ENCODE measurements at places on chromosomes 5 and 9. TPM values are rescaled to one million over a fixed set of nuclear protein-coding genes. Genes with fewer than 3 reads are reported as not detected.

Gene PCA3
- 0.12 TPM for total RNA-seq

Gene TAF11L5
- total RNA-seq: not detected

Gene SFXN1
- 89.0 TPM for total RNA-seq

Gene SIT1
- total RNA-seq: not detected

Gene CSF2
- not detected for total RNA-seq

Gene PCDHB16
- 0.17 TPM for total RNA-seq

Gene CDH10
- total RNA-seq: not detected

Gene SPINK14
- total RNA-seq: not detected

Gene INSL4
- total RNA-seq: not detected

Gene PIP5K1B
- total RNA-seq: 0.27 TPM

Gene GLT6D1
- total RNA-seq: not detected

Gene REEP2
- total RNA-seq: not detected

Gene CCNJL
- 0.59 TPM for total RNA-seq

Gene CER1
- not detected for total RNA-seq

Gene GPR151
- not detected for total RNA-seq

Gene FCN2
- total RNA-seq: 116 TPM

Gene GFRA3
- total RNA-seq: not detected

Gene SH3GL2
- total RNA-seq: 0.09 TPM

Gene FOXD4
- total RNA-seq: not detected

Gene SLC36A3
- not detected for total RNA-seq

Gene GAS1
- total RNA-seq: 0.93 TPM

GRCh38 chr9:11558043-11558442 lies 945.2 kb upstream of the PTPRD start:
- no peaks in the 10 kb centered on the region for H3K36me3 ChIP-seq
- no peaks in the 10 kb centered on the region for H3K27me3 ChIP-seq
- H3K4me3 ChIP-seq: no peak overlapping the region
- no peaks in the 10 kb centered on the region for H3K4me1 ChIP-seq

DNA sequence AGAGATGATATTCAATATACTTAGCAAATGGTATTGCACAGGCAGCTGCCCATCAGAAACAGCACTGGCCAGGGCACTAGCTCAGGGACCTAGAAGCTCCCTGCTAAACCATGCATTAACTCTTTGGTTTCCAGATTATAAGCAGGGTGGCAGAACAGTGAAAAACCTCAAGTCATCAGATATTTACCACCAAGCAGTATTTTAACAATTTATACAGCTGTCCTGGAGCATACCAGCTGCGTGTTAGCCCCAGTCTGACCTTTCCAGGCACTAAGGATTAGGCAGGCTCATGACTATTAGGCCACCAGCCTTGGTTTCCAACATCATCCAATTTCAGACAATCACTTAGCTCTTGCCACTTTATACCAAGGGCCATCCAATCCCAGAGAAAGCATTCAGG lies 326.5 kb downstream of the CAAP1 start:
- no peaks in the 10 kb centered on the region for H3K4me1 ChIP-seq
- no peak overlapping the region for H3K27ac ChIP-seq
- no peaks in the 10 kb centered on the region for H3K27me3 ChIP-seq
- no peak for DNase-seq
- H3K36me3 ChIP-seq: no peaks in the 10 kb centered on the region

- H3K4me1 ChIP-seq: no peaks in the 10 kb centered on the region
- H3K27ac ChIP-seq: no peak overlapping the region
- no peak for DNase-seq
- H3K36me3 ChIP-seq: no peaks in the 10 kb centered on the region
- no peaks in the 10 kb centered on the region for H3K27me3 ChIP-seq
- H3K4me3 ChIP-seq: no peak overlapping the region
These were observed 343.2 kb upstream of the DAP start for GRCh38 chr5:11104210-11104609.

GRCh38 chr9:87609486-87609885 lies 111.8 kb downstream of the DAPK1 start:
- no peaks in the 10 kb centered on the region for H3K36me3 ChIP-seq
- no peaks in the 10 kb centered on the region for H3K27me3 ChIP-seq
- no peak overlapping the region for H3K4me3 ChIP-seq
- H3K27ac ChIP-seq: peak overlapping the region; percentile 89
- H3K4me1 ChIP-seq: no peaks in the 10 kb centered on the region

DNA sequence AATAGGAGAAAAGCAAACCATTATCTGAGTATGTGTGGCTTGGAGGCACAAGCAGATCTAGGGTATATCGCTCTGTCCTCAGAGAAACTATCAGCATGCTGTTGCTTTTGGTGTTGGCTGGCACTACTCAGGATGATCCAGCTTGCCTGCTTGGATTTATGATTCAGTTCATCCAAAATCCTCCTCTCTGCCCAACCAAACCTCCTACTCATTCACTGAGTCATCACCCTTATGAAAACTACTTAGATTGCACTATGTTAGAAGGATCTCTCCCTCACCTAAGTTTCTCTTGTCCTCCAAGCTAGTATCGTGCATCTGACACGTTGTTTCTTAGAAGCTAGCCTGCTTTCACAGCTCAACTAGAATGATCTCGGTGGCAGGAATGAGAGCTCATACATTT lies 14.2 kb upstream of the ZBED3 start:
- no peaks in the 10 kb centered on the region for H3K36me3 ChIP-seq
- H3K27me3 ChIP-seq: no peaks in the 10 kb centered on the region
- H3K27ac ChIP-seq: no peak overlapping the region
- DNase-seq: no peak
- H3K4me3 ChIP-seq: no peak overlapping the region

DNA sequence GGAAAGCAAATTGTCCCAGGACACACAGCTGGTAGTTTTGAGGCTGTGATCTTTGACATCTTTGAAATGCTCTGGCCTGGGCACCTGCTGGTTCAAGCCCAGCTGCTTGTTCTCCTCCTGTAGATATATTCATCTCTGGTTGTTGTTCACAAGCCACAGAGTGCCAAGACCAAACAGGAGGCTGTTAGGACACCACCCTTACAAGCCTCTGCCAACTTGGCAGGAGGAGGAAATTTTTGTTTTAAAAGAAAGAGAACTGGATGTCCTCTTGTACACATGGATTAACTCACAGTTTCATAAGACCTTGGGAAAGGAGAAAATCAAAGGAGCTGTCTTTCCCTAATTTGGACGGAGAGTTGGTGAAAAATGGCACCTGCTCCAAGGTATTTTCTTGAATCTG lies 8.5 kb upstream of the ZFP62 start:
- DNase-seq: no peak
- H3K27ac ChIP-seq: no peak overlapping the region
- no peak overlapping the region for H3K4me3 ChIP-seq
- H3K27me3 ChIP-seq: no peaks in the 10 kb centered on the region
- H3K36me3 ChIP-seq: no peaks in the 10 kb centered on the region

DNA sequence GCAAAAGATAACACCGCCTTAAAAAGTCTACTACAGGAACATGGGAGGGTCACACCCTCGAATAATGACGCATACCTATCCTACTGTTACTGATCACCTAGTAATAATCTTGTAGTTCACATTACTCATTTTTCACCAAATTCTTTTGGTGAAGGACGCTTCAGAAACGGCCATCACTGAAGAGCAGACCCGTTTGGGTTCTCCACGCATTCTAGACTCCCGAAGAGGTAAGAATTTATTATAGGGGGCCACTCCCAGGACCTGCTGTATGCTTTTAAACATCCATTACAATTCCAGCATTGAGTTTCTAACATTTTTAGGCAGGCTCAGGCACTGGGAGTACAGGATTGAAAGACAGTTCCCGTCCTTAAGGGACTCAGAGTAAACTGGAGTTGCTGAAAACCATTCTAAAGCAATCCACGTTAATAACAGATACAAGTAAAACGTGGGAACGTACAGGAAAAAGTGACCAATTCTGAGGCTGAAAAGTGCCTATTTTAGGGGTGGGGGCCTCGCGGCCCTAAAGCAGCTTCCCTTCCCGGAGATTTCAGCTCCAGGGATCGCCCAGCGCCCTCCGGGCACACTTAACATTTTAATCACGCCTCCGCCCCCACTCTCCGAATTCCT lies at the start of gene FER:
TSS of gene FER (plus strand) at position 124 of the 627 bp plus-strand sequence. CDS start 50,286 bp downstream, outside the sequence.
- no peak for DNase-seq
- H3K4me3 ChIP-seq: peak within 1 kb of the TSS; percentile 85
- peak within 1 kb of the TSS; percentile 93 for H3K27ac ChIP-seq
- H3K4me1 ChIP-seq: no peaks in the 10 kb centered on the region
- no peaks in the 10 kb centered on the region for H3K36me3 ChIP-seq

GRCh38 chr9:36721846-36722588 lies 149.3 kb downstream of the MELK start:
- H3K4me3 ChIP-seq: no peak overlapping the region
- H3K27me3 ChIP-seq: no peaks in the 10 kb centered on the region
- H3K36me3 ChIP-seq: no peaks in the 10 kb centered on the region
- no peaks in the 10 kb centered on the region for H3K4me1 ChIP-seq

GRCh38 chr5:150661821-150662596 lies 958 bp downstream of the MYOZ3 start:
- no peak overlapping the region for H3K4me3 ChIP-seq
- no peak overlapping the region for H3K27ac ChIP-seq
- no peaks in the 10 kb centered on the region for H3K4me1 ChIP-seq
- H3K36me3 ChIP-seq: no peaks in the 10 kb centered on the region
- H3K27me3 ChIP-seq: no peaks in the 10 kb centered on the region

DNA sequence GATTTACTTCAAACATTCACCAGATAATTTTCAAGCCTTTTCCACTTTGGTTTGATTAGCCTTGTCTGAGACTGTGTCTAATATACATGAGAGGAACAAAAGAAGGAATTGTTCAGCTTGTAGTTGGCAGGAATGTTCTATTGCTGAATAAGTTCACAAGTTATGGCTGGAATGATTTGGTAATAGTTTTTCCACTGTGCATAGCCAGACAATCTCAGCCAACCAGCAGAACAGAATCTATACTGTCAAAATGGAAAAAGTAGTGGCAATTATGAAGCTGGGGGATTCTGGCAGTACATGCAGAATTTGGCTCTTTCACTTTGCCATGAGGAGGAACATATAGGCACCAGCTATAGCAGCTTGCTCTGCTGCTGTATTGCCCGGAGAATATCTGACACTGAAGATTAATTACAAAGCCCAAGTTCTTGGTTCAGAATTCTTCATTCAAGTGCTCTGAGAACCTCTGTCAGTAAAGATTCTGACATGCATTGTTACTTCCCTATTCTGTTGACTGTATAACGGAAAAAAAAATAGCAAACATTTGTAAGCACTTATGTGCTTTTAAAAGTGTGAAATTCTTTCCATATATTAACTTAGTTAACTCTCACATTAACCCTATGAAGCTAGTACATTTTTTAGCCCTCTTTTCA lies 150.6 kb downstream of the PRR16 start:
- H3K27me3 ChIP-seq: no peaks in the 10 kb centered on the region
- no peak for DNase-seq
- H3K27ac ChIP-seq: no peak overlapping the region
- H3K36me3 ChIP-seq: no peaks in the 10 kb centered on the region
- no peak overlapping the region for H3K4me3 ChIP-seq

- no peaks in the 10 kb centered on the region for H3K36me3 ChIP-seq
- H3K4me1 ChIP-seq: no peaks in the 10 kb centered on the region
- no peaks in the 10 kb centered on the region for H3K27me3 ChIP-seq
- no peak overlapping the region for H3K27ac ChIP-seq
These were observed 224.8 kb downstream of the FAM114A2 start for GRCh38 chr5:153813901-153814300.

DNA sequence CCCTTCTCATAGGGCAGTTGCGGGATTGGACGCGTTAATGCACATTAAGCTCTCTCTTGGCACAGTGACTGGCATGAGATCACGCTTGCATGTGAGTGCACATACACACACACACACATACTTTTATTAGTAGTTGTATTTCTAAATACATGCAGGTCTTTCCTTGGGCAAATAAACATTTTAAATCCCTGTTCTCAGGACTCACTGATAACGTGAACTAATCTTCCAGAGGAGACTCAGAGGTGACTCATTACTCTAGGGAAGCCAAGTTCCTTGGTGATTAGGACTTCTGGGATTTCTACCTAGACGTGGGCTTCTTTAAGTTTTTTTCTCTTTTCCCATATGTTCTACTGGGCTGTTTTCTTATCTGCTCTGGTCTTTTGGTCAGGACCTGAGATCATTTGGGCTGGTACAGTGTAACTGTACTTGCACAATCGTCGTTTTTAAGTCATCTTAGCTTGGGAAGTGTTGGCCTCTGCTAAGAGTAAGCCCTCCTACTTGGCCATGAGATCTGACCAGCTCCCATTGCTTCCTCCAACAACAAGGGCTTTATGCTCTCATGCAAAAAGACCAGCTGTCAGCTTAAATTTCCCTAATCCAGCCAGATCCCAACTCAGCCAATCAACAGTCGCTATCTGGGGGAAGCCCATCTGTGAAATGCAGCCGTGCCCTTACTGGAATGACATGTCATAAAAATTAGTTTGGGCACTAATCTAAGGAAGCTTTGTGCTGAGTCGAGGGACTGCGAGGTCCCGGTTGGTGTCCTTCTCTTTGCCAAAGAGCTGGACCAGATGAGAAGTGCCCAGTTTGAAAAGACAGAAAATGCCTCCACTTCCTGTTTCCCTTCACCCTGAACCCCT lies 176.4 kb upstream of the ANKRD55 start:
- H3K4me3 ChIP-seq: no peak overlapping the region
- DNase-seq: no peak
- H3K27me3 ChIP-seq: no peaks in the 10 kb centered on the region
- H3K4me1 ChIP-seq: no peaks in the 10 kb centered on the region
- no peak overlapping the region for H3K27ac ChIP-seq

GRCh38 chr9:71797266-71797665 lies 29.0 kb upstream of the CEMIP2 start:
- no peak overlapping the region for H3K4me3 ChIP-seq
- no peak overlapping the region for H3K27ac ChIP-seq
- H3K4me1 ChIP-seq: peaks cover 8% of the 10 kb centered on the region
- no peak for DNase-seq
- H3K36me3 ChIP-seq: no peaks in the 10 kb centered on the region

- no peak for DNase-seq
- H3K27ac ChIP-seq: no peak overlapping the region
- no peaks in the 10 kb centered on the region for H3K27me3 ChIP-seq
- no peaks in the 10 kb centered on the region for H3K36me3 ChIP-seq
These were observed 191.5 kb upstream of the CLINT1 start for GRCh38 chr5:158050421-158050820.

DNA sequence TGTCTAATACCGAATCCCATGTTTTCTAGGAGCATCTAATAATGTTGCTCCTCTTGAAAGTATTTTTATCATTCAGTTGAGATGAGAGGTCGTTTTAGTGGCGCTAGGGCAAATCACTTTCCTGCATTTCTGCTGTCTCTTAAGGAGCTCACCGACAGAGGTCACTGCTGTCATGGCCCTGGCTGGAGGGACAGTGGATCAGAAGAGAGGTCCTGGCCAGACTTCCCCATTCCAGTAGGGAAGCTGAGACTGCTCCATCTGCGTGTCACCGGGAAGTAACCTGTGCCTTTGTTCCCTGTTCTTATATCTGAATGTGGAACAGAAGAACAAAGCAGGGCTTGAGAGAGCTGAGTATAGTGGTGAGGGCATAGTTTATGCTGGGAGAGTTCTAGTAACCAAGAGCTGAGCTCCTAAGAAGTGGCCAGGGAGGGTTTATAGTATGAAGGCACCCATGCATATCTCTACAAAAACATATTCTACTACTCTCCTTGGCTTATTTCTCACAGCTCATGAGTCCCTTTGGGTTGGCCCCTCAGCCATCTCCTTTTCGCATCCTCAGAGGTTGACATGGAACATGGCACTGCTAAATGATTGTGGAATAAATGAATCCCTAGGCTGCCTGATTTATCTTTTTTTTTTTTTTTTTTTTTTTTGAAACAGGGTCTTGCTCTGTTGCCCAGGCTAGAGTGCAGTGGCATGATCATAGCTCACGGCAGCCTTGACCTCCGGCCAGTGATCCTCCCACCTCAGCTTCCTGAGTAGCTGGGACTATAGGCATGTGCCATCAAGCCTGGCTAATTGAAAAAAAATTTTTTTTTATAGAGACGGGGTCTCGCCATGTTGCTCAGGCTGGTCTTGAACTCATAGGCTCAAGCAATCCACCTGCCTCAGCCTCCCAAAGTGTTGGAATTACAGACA lies 27.2 kb downstream of the ATP6V0E1 start:
- peaks cover 2% of the 10 kb centered on the region for H3K4me1 ChIP-seq
- no peaks in the 10 kb centered on the region for H3K36me3 ChIP-seq
